ENCODE measurements at places on chromosomes 12 and 14.

DNA sequence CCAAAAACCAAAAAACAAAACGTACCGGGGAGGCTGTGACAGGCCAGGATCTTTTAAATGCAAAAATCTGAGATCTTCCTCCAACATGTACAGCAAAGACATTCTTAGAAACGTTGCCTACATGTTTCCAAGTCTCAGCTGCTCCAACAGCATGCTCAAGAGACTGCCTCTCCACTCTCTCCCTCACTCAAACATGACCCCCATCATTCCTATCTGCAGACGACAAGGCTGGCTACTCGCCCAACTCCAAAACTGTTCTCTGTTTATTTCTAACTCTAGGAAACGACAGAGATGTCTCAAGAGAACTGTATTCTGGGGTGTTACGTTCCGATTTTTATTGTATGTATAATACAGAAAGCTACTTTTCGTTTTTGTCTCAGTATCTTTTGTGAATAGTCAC is 57.5 kb upstream of the TMCC3 start:
- no peaks in the 10 kb centered on the region for H3K4me1 ChIP-seq
- DNase-seq = peak; percentile 71
- no peak overlapping the region for H3K27ac ChIP-seq
- no peaks in the 10 kb centered on the region for H3K36me3 ChIP-seq

DNA sequence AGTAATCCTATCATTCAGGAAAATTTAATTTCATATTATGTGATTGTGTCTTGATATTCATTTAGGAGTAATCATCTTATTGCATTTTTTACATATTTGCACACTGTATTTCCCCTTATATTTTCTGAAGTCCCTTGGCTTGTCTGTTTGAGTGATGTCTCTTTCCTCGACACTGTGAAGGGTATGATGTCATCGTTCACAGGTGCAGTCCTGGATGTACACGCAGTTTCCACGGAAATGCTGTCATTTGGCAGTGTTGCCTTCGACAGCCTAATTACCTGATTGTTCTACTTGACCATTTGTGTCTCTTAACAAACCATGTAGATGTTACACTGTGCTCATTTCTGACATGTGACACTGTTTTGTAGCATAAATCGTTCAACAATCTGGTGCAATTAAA is 1277.0 kb downstream of the TMEM121 start:
- no peak overlapping the region for H3K4me3 ChIP-seq
- H3K27me3 ChIP-seq = no peaks in the 10 kb centered on the region
- no peaks in the 10 kb centered on the region for H3K36me3 ChIP-seq
- no peak overlapping the region for H3K27ac ChIP-seq

GRCh38 chr12:48779869-48780268 is 9.0 kb downstream of the ADCY6 start:
- peaks cover 63% of the 10 kb centered on the region for H3K36me3 ChIP-seq
- DNase-seq = peak; percentile 89

GRCh38 chr12:129053232-129053631 is 200.0 kb downstream of the GLT1D1 start:
- H3K4me1 ChIP-seq = no peaks in the 10 kb centered on the region
- no peak overlapping the region for H3K4me3 ChIP-seq
- no peak overlapping the region for H3K27ac ChIP-seq
- no peak for DNase-seq
- H3K27me3 ChIP-seq = no peaks in the 10 kb centered on the region
